ENCODE measurements at places on chromosomes 4 and X.

- DNase-seq: no peak
These were observed 157.5 kb upstream of the ITM2A start for GRCh38 chrX:79524642-79525041.

GRCh38 chrX:148381603-148382002 lies 118.8 kb upstream of the AFF2 start:
- DNase-seq: no peak

GRCh38 chr4:165921546-165921945 lies 48.5 kb downstream of the TLL1 start:
- DNase-seq: no peak

- DNase-seq: no peak
These were observed 29.2 kb downstream of the CLRN2 start for GRCh38 chr4:17544205-17544604.

- DNase-seq: no peak
These were observed 4.3 kb upstream of the FGG start for GRCh38 chr4:154616731-154617130.

- no peak for DNase-seq
These were observed 514.1 kb upstream of the INTU start for GRCh38 chr4:127118681-127119080.

- no peak for DNase-seq
These were observed 56.7 kb downstream of the SPINK2 start for GRCh38 chr4:56764775-56765174.

GRCh38 chr4:3237712-3238560 lies 11.0 kb upstream of the MSANTD1 start:
- DNase-seq: no peak

- DNase-seq: no peak
These were observed 22.7 kb upstream of the SEPSECS start for GRCh38 chr4:25182937-25183336.

- no peak for DNase-seq
These were observed 7.9 kb downstream of the RPL36A start for GRCh38 chrX:101398694-101399093.

DNA sequence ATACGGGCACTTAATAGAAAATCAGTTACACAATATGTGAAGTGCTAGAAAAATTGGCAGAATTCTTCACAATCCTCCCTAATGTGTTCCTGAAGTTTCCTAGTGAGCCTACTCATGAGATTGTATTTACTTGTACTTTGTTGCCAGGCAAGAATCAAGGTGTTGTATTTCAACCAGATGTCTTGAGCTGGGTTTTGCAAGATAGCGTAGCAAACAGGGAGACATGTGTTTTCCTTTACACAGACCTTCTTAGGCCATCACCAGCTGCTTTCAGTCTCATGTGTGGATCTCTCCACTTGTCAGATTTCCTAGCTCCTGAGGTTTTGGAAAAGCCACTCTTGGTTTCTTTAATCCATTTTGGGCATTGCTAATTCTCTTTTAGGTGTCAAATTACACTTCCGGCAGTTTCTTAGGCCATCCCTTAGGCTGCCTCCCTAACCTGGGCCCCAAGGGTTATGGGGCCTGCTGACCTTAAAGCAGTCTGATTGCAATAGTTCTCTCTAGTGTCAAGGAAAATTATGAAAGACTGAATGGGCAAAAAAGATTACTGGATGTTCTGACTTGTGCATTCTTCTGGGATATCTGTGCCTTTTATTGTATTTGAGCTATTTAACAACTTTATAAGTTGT lies 12.2 kb upstream of the EDA start:
- DNase-seq: no peak

- DNase-seq: no peak
These were observed 4.1 kb downstream of the SLIT2 start for GRCh38 chr4:20255823-20256222.

DNA sequence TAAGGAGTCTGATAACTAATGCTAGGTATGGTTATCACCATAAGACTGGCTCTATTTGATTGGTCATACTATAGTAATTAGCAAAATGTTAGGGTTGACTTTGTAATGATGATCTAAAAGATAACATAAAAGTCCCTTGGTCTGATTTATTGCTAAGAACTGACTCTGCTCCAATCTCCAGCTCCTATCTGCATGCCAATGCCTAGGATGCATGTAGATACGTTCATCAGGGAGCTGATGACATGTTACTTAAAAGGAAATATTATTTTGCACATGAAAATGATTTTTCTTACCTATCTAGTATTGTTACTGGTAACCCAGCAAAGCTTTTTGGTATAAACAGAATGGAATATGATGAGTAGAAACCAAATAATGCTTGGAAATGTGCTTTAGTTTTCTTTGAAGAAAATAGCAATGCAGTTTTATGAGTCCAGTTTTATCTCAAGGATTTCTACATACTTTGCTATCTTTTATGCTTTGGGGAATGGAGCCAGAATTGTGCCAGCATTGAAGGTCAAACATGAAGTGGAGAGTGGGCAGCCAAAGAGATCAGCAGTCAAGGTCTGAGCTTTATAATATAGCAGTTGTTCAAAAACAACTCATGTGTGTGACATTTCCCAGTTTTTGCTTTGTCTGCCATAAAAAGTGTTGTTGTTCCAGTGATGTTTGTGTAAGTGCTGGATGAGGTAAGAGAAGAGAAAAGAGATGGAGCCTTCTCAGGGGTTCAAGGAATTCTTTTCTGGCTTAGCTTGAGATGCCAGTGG lies 121.0 kb downstream of the ARHGAP24 start:
- DNase-seq: no peak

- no peak for DNase-seq
These were observed 51.5 kb upstream of the IL13RA2 start for GRCh38 chrX:115068896-115069295.

DNA sequence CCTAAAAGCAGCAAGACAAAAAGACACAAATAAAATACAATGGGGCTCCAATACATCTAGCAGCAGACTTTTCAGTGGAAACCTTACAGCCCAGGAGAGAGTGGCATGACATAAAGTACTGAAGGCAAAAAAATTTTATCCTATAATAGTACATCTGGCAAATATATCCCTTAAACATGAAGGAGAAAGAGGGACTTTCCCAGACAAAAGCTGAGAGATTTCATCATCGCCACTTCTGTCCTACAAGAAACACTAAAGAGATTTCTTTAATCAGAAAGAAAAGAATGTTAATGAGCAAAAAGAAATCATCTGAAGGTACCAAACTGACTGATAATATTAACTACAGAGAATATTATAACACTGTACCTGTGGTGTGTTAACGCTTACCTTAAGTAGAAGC lies 86.4 kb downstream of the ANKRD17 start:
- DNase-seq: no peak

- DNase-seq: no peak
These were observed 105.1 kb upstream of the ARHGAP24 start for GRCh38 chr4:85369703-85370380.

DNA sequence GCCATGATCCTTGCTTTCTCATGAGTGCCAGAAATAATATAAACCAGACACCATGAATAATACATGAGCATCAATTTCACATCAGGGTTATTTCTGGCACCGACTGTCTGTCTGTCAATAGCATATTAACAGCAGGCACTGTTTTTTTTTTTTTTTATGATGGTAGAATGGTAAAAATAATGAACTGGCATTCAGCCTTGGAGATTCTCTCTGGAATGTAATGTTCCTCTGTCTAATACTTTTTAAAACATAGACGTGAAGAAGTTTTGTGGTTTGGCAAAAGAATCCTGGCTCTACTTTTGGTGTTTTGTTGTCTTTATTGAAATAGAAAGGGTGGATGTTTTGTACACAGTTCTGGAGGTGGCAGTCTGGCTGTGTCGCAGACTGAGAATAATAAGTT lies 874.6 kb upstream of the PRKX start:
- DNase-seq: no peak

DNA sequence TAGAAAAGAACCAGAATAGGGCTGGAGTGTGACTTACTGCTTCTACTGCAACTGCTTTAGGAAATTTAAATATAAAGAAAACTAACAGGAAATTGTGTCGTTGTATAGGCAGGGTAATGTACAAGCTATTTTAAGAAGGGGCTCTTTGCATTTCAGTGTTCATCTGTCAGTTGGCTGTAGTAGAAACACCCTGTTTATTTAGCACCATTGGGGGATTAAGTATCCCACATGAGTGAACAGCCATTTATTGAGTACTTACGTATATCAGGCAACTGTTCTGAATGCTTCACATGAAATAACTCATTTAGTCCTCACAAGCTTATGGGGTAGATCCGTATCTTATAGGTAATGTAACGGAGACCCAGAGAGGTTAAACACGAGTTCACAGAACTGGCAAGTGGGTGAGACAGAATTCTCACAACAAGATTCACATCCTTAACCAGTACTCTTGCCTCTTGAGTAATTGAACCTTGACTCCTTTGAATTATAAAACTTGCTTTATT lies 23.9 kb downstream of the STIM2 start:
- DNase-seq: no peak

DNA sequence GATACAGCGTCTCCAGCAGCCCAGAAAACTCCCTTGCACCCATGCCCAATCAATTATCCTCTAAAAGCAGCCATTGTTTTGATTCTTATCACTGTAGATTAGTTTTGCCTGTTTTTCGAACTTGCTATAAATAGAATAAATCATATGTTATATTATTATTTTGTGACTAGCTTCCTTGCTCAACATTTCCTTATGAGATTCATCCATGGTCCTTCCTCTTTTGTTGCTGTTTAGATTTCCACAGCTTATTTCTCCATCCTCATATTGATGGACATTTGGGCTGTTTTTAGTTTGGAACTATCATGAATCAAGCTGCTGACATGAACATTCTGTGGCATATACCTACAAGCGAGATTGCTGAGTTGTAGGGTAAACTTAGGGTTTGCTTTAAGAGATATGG lies 595.3 kb downstream of the BCOR start:
- no peak for DNase-seq

DNA sequence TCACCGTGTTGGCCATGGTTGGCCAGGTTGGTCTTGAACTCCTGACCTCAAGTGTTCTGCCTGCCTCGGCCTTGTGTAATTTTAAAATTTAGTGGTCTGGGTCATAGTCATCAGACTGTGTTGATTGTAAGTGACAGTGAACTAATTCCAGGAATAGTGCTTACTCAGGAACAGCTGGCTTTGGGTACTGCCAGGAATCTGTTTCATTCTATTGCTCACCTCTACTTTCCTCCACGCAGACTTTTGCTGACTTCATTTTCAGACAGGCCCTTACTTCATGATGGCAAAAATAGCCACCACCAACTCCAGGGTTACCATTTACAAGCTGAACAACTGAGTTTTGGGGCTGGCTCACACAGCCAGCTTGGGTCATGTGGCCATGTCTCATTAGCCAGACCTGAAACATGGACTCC lies 54.6 kb downstream of the FNIP2 start:
- no peak for DNase-seq

DNA sequence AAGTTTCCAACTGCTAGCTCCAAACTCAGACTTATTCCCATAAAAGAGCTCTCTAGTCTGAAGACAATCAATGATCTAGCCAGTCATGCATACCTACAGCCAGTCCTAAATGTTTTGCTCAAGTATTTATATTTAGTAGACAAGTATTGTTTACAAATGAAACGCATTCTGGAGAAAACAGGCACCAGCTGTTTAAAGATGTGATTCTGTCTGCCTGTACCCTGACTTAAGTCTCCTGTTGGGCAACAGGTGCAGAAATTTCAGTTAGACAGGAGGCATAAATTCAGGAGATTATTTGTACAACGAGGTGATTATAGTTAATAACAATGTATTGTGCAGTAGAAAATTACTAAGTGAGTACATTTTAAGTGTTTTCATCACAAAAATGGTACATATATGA lies 28.9 kb downstream of the LNX1 start:
- no peak for DNase-seq

Data from stimulated activated CD8-positive, alpha-beta memory T cell treated with anti-CD3 and anti-CD28 coated beads, Interleukin-2, amount 100 ng/mL, for 1 hour (primary cell).